Fibroblast of gingiva (primary cell): ENCODE measurements at places on chromosomes 13 and 19.

DNA sequence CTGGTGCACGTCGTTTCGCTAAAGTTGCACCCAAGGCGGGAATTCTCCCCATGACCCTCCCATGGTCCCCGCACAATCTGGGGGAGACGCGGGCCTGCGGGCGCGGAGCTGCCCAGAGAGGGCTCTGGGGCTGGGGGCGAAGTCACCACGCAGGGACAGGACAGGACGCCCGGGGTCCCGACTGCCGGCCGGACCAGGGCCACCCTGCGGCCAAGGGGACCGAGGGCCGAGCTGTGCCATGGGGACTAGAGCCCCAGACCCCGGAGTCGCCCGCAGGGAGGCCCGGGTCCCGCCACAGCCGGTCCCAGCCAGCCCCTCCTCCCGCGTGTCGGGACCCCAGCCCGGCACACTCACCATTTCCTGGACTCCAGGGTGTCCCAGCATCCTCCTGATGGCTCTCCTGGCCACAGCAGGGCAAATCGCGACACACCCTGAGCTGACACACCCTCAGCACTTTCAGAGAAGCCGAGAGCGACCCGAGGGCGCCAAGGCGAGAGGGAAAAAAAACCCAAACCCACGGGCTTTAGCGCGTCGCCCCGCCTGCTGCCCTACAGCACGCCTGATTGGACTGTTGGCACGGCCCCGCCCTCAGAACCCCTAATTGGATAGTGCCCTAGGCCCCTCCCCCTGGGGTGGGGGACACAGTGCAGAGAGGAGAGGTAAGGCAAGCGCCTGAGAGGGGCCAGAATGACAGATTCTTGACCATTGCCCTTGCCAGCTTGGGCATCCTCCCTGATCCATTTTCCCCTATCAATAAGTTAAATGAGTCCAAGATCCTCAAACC lies 28.6 kb downstream of the ZNF44 start:
- DNase-seq = no peak

GRCh38 chr13:100100115-100100879 lies 11.4 kb downstream of the PCCA start:
- DNase-seq = peak; percentile 93

GRCh38 chr13:31722673-31723072 lies 16.7 kb upstream of the RXFP2 start:
- no peak for DNase-seq

GRCh38 chr19:57992841-57993240 lies 9.8 kb downstream of the ZNF606 start:
- DNase-seq = no peak

DNA sequence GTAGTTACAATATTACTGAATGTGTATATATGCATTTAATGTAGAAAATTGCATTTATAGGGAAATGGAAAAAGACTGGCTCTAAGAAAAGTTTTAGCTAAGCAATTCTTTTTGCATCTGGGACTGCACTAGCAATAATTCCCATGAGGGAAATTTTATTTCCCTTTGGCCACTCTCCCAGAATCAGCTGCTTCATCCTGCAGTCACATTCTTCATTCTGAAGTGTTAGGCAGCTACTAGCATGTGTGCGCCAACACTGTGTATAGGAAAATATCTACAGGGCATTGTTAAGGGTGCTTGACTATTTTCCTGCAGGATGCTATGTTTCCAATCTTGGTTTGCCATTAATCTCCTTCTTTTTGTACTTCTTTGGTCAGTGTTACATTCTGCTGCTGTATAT lies 312.8 kb upstream of the PCDH20 start:
- no peak for DNase-seq

- no peak for DNase-seq
Observed at GRCh38 chr13:52842441-52842840, 6.0 kb downstream of the PCDH8 start.

DNA sequence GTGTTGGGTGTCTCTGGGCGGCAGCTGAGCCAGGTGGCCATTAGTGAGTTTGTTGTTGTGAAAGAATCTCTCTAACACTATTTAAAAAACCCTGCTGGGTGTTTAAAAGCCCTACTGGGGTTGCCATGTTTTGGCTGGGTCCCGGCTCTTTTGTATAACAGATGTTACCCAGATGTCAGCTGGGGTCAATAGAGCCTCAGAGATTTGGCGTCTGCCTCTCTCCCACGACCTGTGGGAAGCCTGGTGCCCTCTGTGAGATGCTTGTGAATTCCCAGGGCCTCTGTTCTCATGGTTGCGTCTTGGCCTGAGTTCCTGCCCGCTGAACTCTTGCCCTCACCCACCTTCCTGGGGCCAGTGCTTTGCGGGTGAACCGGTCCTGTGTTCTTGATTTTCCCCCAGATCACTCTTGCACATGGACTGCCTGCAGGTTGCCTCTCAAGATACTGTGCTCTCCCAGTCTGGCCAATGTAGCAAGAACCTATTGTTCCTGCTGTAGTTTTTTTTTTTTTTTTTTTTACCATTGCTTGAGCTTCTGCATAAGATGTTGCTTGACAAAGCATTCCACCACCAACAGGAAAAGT lies 9.5 kb downstream of the NFILZ start:
- no peak for DNase-seq

GRCh38 chr19:32896516-32897214 lies 27.1 kb upstream of the SLC7A9 start:
- DNase-seq = peak; percentile 52

GRCh38 chr13:76750126-76750525 lies 136.1 kb downstream of the KCTD12 start:
- DNase-seq = no peak

GRCh38 chr13:99636306-99636705 lies 135.0 kb downstream of the TM9SF2 start:
- DNase-seq = no peak

DNA sequence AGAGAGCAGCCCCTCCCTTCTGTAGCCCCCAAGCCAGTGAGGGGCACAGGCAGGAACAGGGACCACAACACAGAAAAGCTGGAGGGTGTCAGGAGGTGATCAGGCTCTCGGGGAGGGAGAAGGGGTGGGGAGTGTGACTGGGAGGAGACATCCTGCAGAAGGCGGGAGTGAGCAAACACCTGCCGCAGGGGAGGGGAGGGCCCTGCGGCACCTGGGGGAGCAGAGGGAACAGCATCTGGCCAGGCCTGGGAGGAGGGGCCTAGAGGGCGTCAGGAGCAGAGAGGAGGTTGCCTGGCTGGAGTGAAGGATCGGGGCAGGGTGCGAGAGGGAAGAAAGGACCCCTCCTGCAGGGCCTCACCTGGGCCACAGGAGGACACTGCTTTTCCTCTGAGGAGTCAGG lies 4.2 kb downstream of the KLK3 start:
- no peak for DNase-seq

- no peak for DNase-seq
Observed at GRCh38 chr19:33628921-33629825, 7.4 kb downstream of the CHST8 start.

DNA sequence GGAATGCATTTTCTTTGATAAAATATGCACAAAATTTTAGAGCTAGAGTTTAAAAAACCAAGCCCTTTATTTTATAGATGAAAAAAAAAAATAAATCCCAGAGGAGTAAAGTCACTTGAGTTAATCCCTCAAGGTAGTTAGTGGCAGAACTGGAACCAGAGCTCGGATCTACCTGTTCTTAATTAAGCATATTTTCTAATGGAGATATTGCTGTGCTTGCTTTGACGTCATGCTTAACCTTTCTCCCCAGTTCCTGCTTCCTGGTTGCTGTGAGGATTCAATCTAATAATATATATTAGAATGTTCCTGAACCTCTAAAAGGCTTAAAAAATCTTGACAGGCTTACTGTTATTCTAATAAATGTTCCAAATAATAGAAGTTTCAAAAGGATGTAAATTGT lies 300.6 kb upstream of the KLF12 start:
- DNase-seq = no peak

DNA sequence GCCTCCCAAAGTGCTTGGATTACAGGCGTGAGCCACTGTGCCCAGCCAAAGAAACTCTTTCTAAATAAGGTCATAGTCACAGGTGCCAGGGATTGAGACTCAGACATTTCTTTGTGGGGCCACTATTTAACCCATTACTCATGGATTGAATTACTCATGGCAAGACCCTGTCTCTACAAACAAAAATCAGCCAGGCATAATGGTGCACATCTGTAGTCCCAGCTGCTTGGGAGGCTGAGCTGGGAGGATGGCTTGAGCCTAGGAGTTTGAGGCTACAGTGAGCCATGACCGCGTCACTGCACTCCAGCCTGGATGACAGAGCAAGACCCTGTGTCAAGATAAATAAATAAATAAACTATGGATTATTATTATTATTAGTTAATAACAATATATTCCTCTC lies 3.6 kb upstream of the KLF2 start:
- DNase-seq = no peak

DNA sequence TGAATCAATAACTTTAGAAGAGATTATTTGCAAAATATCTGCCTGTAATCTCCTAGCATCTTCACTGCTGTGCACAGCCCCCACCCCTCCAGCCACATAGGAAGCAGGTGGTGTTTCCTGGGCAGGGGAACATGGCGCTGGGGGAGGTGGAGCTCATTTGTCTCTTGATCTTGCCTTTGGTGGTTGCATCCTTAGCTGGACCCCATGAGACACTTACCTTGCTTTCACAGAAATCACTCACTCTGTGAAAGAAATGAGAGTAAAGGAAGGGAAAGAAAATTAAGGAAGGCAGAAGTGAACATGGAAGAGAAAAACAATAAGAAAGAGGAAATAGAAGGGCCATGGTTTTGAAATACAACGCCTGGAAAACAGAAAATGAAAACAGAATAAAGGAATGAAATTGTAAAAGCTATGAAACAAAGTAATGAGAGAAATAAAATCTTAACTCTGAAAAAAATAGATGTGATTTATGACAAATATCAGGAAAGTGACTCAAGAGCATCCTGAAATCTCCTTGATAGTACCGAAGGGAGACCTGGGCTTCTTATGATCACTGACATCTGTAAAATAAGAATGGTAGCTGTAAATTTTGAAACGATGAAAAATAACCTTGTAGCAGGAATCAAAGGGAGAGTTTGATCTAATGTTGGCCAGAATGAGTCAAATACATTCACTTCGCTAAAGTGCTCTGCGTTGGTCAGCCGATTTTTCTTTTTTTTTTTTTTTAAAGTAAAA lies 17.2 kb upstream of the RNASEH2B start:
- no peak for DNase-seq

DNA sequence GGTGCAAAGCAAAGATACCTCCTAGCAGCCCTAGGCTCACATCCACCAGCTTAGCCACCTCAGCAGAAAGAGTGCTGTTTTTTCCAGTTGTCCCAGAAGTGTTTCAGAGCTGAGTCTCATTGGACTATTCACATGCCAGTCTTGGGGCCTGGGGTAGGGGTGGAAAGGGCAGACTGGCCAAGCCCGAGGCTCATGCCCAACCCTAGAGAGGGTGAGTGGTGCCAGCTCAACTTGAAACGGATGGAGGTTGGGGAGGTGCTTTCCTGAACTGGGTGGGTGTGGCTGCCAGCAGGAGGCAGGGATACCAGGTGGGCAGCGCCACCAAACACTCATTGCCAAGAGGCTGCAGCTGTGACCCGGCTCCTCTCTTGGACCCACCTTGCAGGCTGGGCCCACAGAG lies 116.9 kb downstream of the DPF1 start:
- DNase-seq = no peak

DNA sequence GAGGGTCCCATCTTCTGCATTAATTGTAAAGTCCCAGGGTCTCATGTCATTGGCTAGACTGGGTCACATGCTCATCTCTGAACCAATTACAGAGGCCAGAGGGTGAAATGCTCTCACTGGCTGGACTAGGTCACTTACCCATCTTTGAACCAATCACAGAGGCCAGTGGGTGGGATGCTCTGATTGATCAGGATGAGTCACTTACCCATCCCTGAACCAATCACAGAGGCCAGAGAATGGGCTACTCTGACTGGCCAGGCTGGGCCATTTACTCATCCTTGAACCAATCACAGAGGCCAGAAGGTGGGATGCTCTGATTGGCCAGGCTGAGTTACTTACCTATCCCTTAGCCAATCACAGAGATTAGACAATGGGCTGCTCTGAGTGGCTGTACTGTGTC lies 5.3 kb downstream of the MISP start:
- DNase-seq = no peak

DNA sequence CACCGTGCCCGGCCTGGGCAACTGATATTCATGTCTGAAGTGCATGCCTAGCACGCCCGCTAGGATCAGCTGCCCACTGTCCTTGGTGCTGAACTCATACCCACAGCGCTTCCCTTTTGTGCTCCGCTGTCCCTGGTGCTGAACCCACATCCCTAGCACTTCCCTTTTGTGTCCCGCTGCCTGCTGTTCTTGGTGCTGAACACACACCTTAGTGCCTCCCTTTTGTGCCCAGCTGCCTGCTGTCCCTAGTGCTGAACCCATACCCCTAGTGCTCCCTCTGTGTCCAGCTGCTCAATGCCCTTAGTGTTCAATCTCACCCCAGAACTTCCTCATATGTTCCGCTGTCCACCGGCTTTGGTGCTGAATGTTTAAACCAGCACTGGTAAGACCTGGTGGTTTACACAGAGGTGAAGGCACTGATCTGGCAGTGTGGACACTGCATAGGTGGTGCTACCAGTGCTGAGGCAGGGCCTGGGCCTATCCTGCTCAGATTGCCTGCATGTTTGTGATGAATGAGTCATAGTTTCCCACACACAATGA lies 26.3 kb upstream of the SIGLEC11 start:
- DNase-seq = peak; percentile 79

- DNase-seq = no peak
Observed at GRCh38 chr13:60303166-60303565, 93.9 kb upstream of the TDRD3 start.

GRCh38 chr19:53789708-53790678 lies 34.1 kb downstream of the NLRP12 start:
- no peak for DNase-seq

DNA sequence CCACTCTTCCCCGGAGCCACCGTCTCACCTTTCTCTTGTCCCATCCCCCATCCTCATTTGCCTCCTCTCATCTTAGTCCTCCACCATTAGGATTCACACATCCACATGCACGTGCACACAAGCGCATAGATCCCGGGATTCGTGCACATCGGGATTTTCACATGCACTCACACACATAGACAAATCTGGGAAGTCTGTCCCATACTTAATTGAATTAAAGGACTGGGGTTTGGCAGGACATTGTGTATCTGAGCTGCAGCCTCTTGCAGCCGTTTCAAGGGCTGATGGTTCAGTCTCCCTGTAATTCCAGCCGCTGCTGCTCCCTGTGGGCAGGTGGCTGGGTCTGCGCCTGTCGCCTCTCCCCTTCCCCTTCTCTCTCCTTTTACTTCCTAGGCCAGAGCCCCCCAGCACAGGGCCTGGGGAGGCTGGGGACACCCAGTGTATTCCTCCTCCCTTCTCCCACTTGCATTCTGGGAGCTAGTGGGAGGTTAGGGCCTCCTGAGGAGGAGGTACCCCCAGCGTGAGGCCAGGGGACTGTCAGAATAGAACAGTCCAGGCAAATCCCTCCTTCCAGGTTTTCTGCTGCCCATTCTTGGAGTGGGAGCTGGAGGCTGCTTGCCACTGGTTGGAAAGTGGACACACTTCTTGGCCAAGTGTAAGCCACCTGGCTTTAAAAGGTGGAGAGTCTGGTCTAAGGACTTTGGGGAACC lies 43.6 kb downstream of the LYL1 start:
- DNase-seq = peak; percentile 46

GRCh38 chr13:24220086-24220703 lies 59.7 kb downstream of the SPATA13 start:
- DNase-seq = peak; percentile 75

- DNase-seq = no peak
Observed at GRCh38 chr19:53904909-53905308, 4.2 kb upstream of the CACNG7 start.
